Left ventricle myocardium superior (tissue), 1 donor: ENCODE measurements at places on chromosomes 1 and 21.

- DNase-seq: peak; percentile 85
Measured at GRCh38 chr1:164588516-164589341, 29.7 kb downstream of the PBX1 start.

- DNase-seq: no peak
Measured at GRCh38 chr1:181443231-181443853, 40.0 kb upstream of the CACNA1E start.

GRCh38 chr1:211892577-211892976 lies 62.0 kb upstream of the LPGAT1 start:
- no peak for DNase-seq

GRCh38 chr1:193712392-193712791 lies 526.0 kb upstream of the B3GALT2 start:
- DNase-seq: no peak

DNA sequence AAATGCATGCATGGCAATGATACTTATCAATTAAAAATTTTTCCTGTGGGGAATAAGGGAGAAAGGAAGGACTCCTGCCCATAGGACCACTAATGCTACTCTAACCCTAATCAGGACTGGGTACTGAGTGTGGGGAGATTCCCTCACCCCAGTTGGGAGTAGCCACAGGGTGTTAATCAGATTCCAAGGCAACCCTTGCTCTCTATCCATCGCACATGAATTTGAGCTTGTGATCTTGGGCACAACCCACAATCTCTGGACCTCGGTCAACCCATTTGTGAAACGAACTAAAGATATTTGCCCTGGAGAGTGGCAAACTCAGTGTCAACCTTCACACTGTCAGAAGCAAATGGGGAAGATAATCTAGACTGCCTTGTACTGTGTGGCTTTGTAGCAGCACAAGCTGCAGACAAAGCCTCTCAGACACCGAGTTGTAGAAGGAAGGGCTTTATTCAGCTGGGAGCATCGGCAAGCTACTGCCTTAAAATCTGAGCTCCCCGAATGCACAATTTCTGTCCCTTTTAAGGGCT lies 69.5 kb downstream of the SERINC2 start:
- no peak for DNase-seq

GRCh38 chr1:13782634-13783360 lies 82.8 kb downstream of the PRDM2 start:
- no peak for DNase-seq

- DNase-seq: no peak
Measured at GRCh38 chr1:151146072-151146411, 389 bp downstream of the SEMA6C start.

GRCh38 chr1:159937054-159937750 lies 8.2 kb downstream of the IGSF9 start:
- no peak for DNase-seq
